T-helper 17 cell (primary cell): ENCODE measurements at places on chromosomes 16 and 17.

DNA sequence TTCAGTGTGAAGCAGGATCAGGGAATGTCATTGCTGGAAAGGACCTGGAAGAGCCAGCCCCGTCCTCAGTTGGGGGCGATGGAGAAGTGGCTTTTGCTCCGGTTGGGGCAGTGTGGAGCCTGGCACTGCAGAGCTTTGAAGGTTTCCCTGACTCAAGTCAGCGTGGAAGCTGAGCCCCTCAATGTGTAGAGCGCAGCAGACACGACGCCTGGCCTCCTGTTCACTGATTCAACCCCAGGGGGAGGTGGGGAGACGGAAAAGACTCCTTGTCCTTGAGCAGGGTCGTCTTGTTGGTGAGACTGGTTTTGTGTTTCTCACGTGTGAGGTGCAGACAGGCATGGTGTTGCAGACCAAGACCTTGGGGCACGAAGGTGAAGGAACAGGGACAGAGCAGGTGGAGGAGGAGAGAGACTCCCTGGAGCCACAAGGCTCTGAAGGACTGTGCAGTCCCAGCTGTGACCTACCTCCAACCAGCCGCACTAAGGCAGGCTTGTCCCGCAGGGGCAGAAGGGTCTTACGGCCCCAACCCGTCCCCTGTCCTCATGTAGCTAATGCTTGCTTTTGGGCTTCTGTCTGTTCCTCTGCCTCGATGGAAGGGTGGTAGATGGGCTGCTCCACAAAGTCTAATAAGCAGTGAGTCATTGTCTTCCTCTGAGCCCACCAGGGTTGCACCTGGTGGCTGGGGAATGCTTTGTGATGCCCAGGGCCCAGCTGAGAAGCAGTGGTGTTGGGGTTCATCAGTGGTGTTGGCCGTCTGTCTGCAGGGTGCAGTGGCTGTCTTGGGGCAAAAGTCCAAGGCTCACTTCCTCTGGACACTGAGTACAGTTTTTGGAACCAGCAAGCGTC lies 47.8 kb downstream of the MPRIP start:
- H3K4me3 ChIP-seq, result no peak overlapping the region
- H3K27ac ChIP-seq, result peak overlapping the region; percentile 65
- DNase-seq, result no peak
- H3K36me3 ChIP-seq, result peaks cover 5% of the 10 kb centered on the region

GRCh38 chr17:77146246-77146632 lies 5.5 kb downstream of the SEC14L1 start:
- H3K4me1 ChIP-seq, result peaks cover 51% of the 10 kb centered on the region
- no peaks in the 10 kb centered on the region for H3K27me3 ChIP-seq
- peak overlapping the region; percentile 92 for H3K27ac ChIP-seq
- no peak for DNase-seq
- H3K36me3 ChIP-seq, result peaks cover 18% of the 10 kb centered on the region

- no peaks in the 10 kb centered on the region for H3K36me3 ChIP-seq
- DNase-seq, result peak; percentile 29
- peaks cover 18% of the 10 kb centered on the region for H3K4me1 ChIP-seq
- H3K27me3 ChIP-seq, result no peaks in the 10 kb centered on the region
Observed at GRCh38 chr17:68198931-68199836, 48.7 kb upstream of the AMZ2 start.

- no peak for DNase-seq
- H3K36me3 ChIP-seq, result no peaks in the 10 kb centered on the region
- H3K4me3 ChIP-seq, result no peak overlapping the region
- H3K27me3 ChIP-seq, result no peaks in the 10 kb centered on the region
- no peaks in the 10 kb centered on the region for H3K4me1 ChIP-seq
- no peak overlapping the region for H3K27ac ChIP-seq
Observed at GRCh38 chr16:78579020-78579419, 479.6 kb downstream of the WWOX start.

DNA sequence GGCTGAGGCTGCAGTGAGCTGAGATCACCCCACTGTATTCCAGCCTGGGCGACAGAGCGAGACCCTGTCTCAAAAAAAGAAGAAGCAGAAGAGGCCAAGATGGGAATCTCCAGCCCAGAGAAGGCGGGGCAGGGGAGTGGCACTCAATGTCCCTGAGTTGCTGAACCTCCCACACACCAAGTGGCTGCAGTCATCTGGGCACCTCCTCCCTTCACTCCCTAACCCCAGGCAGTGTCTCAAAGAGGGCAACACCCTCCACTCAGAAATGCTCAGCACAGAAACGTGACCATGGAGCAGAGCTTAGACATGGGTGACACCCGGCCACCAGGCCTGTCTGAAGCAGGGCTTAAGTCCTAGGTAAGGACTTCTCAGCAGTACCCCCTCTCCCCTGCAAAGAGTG lies 36.3 kb upstream of the BCAR1 start:
- peaks cover 16% of the 10 kb centered on the region for H3K4me1 ChIP-seq
- H3K27ac ChIP-seq, result peak overlapping the region; percentile 45
- peaks cover 16% of the 10 kb centered on the region for H3K27me3 ChIP-seq
- no peak overlapping the region for H3K4me3 ChIP-seq
- no peak for DNase-seq
- peaks cover 9% of the 10 kb centered on the region for H3K36me3 ChIP-seq

DNA sequence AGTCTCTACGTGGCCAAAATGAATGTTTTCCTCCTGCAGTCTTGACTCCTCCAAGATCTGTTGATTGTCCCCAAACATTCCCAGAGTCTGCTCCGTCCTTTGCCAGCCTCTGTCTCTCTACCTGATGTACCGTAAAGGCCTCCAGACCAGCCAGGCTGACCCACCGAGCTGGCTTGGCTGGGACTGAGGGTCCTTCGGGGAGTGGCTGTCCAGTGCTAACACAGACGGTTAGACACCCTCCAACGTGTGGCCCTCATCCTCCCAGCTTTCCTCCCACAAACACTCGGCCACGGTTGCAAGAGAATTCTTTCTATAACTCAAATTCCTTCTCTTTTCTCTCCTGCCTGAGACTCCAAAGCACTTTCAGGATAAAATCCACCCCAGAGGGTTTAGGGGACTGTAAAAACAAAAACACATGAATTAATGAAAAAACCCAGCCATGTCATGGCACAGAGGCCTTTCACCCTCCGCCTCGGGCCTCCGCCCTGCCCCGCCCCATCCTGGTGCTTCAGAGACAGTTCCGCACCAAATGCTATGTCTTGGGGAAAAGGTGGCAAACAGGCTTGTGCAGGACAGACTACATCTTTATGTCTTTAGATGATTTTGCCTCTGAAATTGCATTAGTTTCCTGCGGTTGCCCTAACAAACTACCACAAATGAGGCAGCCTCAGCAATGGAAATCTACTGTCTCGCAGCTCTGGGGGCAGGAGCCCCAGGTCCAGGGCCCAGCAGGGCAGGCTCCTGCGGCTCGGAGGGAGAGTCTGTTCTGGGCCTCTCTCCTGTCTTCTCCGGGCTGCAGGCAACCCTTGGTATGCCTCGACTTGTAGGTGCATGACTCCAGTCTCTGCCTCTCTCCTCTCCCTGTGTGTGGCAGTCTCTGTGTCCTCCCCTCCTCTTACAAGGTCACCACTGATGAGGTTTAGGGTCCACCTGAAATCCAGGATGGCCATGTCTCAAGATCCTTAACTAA lies 72.5 kb upstream of the CBX4 start:
- H3K27ac ChIP-seq, result no peak overlapping the region
- peaks cover 4% of the 10 kb centered on the region for H3K36me3 ChIP-seq
- H3K4me1 ChIP-seq, result peaks cover 7% of the 10 kb centered on the region
- H3K4me3 ChIP-seq, result no peak overlapping the region
- DNase-seq, result no peak

DNA sequence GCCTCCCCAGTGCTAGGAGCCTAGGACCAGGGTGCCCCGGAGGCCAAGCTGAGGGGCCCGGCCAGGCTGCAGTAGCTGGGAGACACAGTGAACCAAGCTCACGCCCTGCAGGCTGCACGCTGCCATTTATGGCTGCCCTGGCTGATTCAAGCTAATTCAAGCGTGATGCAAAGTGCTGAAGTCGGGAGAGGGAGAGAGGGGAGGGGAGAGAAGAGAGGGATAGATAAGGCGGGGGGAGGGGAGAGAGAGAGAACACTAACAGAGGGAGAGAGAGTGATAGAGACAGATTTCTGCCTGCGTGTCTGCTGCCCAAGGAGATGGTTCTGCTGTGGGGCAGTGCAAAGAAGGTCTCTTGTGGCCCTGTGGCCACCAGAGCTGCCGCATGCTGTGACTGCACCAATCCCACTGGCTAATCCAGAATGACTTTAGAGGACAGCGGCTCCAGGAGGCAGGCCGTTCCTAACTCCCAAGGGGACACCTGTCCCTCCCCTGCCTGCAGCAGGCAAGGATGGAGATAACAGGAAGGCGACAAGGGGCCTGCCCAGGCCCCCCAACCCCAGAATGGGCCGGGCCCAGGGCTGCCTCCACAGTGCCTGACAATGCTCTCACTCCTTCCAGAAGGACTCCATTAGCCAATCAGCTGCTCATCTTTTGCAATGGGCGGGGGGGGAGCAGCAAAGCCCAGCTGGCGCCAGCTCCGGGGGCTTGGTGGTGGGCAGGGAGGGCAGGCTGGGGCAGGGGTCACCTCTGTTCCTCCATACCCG lies 12.9 kb downstream of the MXRA7 start:
- no peak for DNase-seq
- no peaks in the 10 kb centered on the region for H3K36me3 ChIP-seq
- H3K4me1 ChIP-seq, result peaks cover 20% of the 10 kb centered on the region
- H3K27me3 ChIP-seq, result no peaks in the 10 kb centered on the region
- H3K4me3 ChIP-seq, result no peak overlapping the region

- H3K4me1 ChIP-seq, result peaks cover 21% of the 10 kb centered on the region
- no peak overlapping the region for H3K4me3 ChIP-seq
- DNase-seq, result no peak
- no peaks in the 10 kb centered on the region for H3K27me3 ChIP-seq
- H3K27ac ChIP-seq, result no peak overlapping the region
Observed at GRCh38 chr17:69468207-69468606, 53.7 kb downstream of the MAP2K6 start.

GRCh38 chr16:4365014-4365406 lies 6.6 kb upstream of the VASN start:
- peaks cover 9% of the 10 kb centered on the region for H3K4me1 ChIP-seq
- no peak overlapping the region for H3K27ac ChIP-seq
- DNase-seq, result no peak
- no peaks in the 10 kb centered on the region for H3K27me3 ChIP-seq

GRCh38 chr16:3138823-3139426 lies 4.1 kb downstream of the ZNF213 start:
- no peak overlapping the region for H3K27ac ChIP-seq
- H3K36me3 ChIP-seq, result peaks cover 10% of the 10 kb centered on the region
- no peaks in the 10 kb centered on the region for H3K27me3 ChIP-seq

- H3K4me1 ChIP-seq, result peaks cover 30% of the 10 kb centered on the region
- H3K36me3 ChIP-seq, result peaks cover 9% of the 10 kb centered on the region
- no peak overlapping the region for H3K4me3 ChIP-seq
- no peak for DNase-seq
Observed at GRCh38 chr17:57341611-57342540, 85.6 kb downstream of the MSI2 start.

DNA sequence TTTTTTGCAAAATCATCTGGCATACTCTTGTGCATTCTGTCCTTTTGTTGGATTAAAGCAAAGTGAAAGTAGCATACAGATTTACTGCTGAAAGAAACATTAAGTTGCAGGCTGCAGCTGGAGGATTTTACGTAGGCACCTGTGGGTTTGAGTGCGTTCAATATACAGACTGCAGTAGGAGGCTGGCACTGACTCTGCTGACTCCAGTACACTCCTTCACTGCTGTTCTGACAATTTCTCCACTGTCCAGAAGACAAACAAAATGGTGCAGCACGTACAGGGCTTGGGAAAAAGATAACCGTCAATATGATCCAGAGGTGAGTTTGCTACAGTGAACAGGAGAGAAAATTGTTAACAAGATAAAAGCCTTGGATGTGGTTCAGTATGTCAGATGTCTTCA lies 73.3 kb downstream of the TANC2 start:
- H3K4me1 ChIP-seq, result peaks cover 25% of the 10 kb centered on the region
- no peak overlapping the region for H3K27ac ChIP-seq
- no peak for DNase-seq
- H3K36me3 ChIP-seq, result no peaks in the 10 kb centered on the region
- H3K27me3 ChIP-seq, result no peaks in the 10 kb centered on the region

DNA sequence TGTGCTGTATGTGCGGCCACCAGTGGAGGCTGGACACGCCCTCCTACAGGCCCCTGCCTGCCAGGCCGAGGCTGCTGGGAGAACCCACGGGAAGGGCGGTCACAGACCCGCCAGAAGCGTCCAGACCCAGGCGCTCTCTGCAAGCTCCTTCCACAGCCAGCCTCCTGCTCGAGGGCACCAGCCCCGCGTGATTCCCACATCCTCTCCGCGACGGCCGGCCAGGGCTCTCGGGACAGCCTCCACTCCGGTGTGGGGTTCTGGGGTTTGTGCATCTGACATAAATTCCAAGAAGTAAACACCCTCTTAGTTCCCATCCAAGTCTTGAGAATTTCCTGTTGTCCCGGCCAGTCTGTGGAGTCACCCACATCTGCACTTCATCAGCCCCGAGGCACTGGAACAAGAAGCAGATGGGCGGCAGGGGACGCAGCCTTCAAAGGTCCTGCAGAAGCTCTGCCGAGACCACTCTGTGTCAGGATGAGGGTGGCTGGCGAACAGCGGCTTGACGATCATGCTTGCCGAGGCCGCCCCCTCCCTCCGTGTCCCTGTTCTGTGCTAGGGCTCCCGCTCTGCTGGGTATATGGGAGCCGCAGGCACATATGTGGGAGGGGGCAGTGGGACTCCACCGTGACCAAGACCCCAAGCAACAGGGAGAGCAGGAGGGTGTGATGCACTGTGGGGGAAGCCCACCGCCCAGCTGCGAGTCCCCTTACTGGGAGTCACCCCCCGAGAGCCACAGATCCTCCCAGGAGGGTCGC lies 2.4 kb upstream of the TMEM204 start:
- DNase-seq, result no peak
- no peak overlapping the region for H3K27ac ChIP-seq
- H3K4me1 ChIP-seq, result peaks cover 26% of the 10 kb centered on the region
- no peak overlapping the region for H3K4me3 ChIP-seq
- no peaks in the 10 kb centered on the region for H3K36me3 ChIP-seq

DNA sequence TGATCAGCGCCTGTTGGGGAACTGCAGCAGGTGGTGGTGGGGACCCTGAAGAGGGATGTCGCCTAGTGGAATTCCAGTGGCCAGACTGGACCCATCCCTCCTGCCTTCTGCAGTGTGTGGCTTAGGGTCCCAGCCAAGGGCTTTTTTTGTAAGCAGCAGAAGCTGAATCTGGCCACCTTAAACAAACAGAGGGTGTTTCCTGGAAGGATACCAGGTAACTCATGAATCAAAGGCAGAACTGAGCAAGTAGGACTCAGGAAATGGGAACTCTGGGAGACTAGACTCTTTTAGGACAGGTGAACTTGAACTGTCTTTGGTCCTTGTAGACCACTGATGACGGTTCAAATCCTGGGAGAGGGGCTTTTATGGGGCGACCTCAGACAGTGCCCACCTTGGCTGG lies 124.0 kb downstream of the ABCC6 start:
- H3K27ac ChIP-seq, result no peak overlapping the region
- peaks cover 6% of the 10 kb centered on the region for H3K4me1 ChIP-seq
- no peak overlapping the region for H3K4me3 ChIP-seq
- H3K27me3 ChIP-seq, result no peaks in the 10 kb centered on the region
- H3K36me3 ChIP-seq, result peaks cover 12% of the 10 kb centered on the region

- H3K4me3 ChIP-seq, result peak overlapping the region; percentile 99
- H3K27me3 ChIP-seq, result no peaks in the 10 kb centered on the region
- H3K4me1 ChIP-seq, result peaks cover 45% of the 10 kb centered on the region
- DNase-seq, result no peak
Observed at GRCh38 chr17:50864747-50865059, 1.5 kb downstream of the TOB1 start.
